Right renal pelvis (tissue), 4 donors: ENCODE measurements at places on chromosomes 2 and 18. TPM values are rescaled to one million over a fixed set of nuclear protein-coding genes. Genes with fewer than 3 reads are reported as not detected.

COLEC11 gene
- 1.2 TPM for polyA plus RNA-seq

MRPL44 gene
- polyA plus RNA-seq = 43.2 TPM

CREG2 gene
- 0.43 TPM for polyA plus RNA-seq

LRRTM1 gene
- polyA plus RNA-seq = 23.5 TPM

C2orf15 gene
- polyA plus RNA-seq = 12.8 TPM

ANKRD62 gene
- 0.07 TPM for polyA plus RNA-seq

PASK gene
- polyA plus RNA-seq = 16.4 TPM

LONRF2 gene
- polyA plus RNA-seq = 2.8 TPM

EGR4 gene
- polyA plus RNA-seq = not detected

PTRHD1 gene
- 40.5 TPM for polyA plus RNA-seq

CHST9 gene
- 4.9 TPM for polyA plus RNA-seq

PLCD4 gene
- polyA plus RNA-seq = 6.2 TPM

ITGA6 gene
- 112 TPM for polyA plus RNA-seq

FOXI3 gene
- 0.10 TPM for polyA plus RNA-seq

TDRD15 gene
- 0.01 TPM for polyA plus RNA-seq

KIF5C gene
- 4.9 TPM for polyA plus RNA-seq

NPAS2 gene
- polyA plus RNA-seq = 11.2 TPM

FSHR gene
- polyA plus RNA-seq = not detected

L3MBTL4 gene
- polyA plus RNA-seq = 5.3 TPM

CNDP1 gene
- polyA plus RNA-seq = 0.72 TPM

RSAD2 gene
- polyA plus RNA-seq = 5.1 TPM

OTOF gene
- 0.17 TPM for polyA plus RNA-seq

UGT1A5 gene
- polyA plus RNA-seq = not detected

MAB21L4 gene
- 1.4 TPM for polyA plus RNA-seq

VWA3B gene
- 0.41 TPM for polyA plus RNA-seq

GALNT5 gene
- 0.58 TPM for polyA plus RNA-seq

TMEM247 gene
- not detected for polyA plus RNA-seq

ARL5A gene
- polyA plus RNA-seq = 49.4 TPM

AMER3 gene
- 0.03 TPM for polyA plus RNA-seq

SLC40A1 gene
- 131 TPM for polyA plus RNA-seq

CPLX4 gene
- polyA plus RNA-seq = 0.20 TPM

GREB1 gene
- polyA plus RNA-seq = 13.0 TPM

MFSD6 gene
- 15.4 TPM for polyA plus RNA-seq

SNED1 gene
- polyA plus RNA-seq = 9.2 TPM

KIF1A gene
- 9.8 TPM for polyA plus RNA-seq

MZT2B gene
- 112 TPM for polyA plus RNA-seq

LIMS1 gene
- polyA plus RNA-seq = 58.6 TPM

GNLY gene
- polyA plus RNA-seq = 0.51 TPM
